Left ventricle myocardium inferior (tissue), 1 donor: ENCODE measurements at places on chromosomes 3 and 15. TPM values are rescaled to one million over a fixed set of nuclear protein-coding genes. Genes with fewer than 3 reads are reported as not detected.

The SPATA12 gene
- total RNA-seq = not detected

The CAMKV gene
- not detected for total RNA-seq

The GOLGA8G gene
- not detected for total RNA-seq

The AHSG gene
- not detected for total RNA-seq

The LMOD3 gene
- 154 TPM for total RNA-seq

DNA sequence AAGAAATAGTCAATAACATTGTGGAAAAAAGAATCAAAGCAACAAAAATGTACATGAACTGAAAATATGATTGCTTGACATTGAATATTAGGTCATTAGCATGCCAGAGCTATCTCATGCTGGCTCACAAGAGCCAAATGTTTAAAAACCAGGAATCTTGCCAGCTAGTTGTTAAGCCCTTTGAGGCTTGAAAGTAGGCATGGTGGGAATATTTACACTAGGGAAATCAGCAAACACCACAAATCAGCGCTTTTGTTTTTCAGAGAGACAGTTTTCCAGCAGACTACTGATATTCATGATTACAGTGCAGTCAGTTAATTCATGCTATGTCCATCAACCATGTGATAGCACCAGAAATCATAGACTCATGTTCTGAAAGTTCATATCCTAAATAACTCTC is 144.8 kb downstream of the ARPP21 start:
- H3K27ac ChIP-seq = no peak overlapping the region
- H3K4me3 ChIP-seq = no peak overlapping the region
- H3K4me1 ChIP-seq = peaks cover 3% of the 10 kb centered on the region
- DNase-seq = no peak

- H3K36me3 ChIP-seq = no peaks in the 10 kb centered on the region
- H3K4me3 ChIP-seq = no peak overlapping the region
- no peak overlapping the region for H3K27ac ChIP-seq
- no peak for DNase-seq
- no peaks in the 10 kb centered on the region for H3K4me1 ChIP-seq
These were observed 49.5 kb downstream of the GLDN start for GRCh38 chr15:51390966-51391422.

- no peaks in the 10 kb centered on the region for H3K27me3 ChIP-seq
- H3K36me3 ChIP-seq = peaks cover 10% of the 10 kb centered on the region
- no peak overlapping the region for H3K4me3 ChIP-seq
- no peak overlapping the region for H3K27ac ChIP-seq
These were observed 87.9 kb downstream of the CDIN1 start for GRCh38 chr15:36667296-36667695.

- peaks cover 98% of the 10 kb centered on the region for H3K36me3 ChIP-seq
- peaks cover 12% of the 10 kb centered on the region for H3K4me1 ChIP-seq
- DNase-seq = no peak
- H3K4me3 ChIP-seq = no peak overlapping the region
- H3K27me3 ChIP-seq = no peaks in the 10 kb centered on the region
These were observed 34.7 kb downstream of the NIPA2 start for GRCh38 chr15:22872936-22873701.

DNA sequence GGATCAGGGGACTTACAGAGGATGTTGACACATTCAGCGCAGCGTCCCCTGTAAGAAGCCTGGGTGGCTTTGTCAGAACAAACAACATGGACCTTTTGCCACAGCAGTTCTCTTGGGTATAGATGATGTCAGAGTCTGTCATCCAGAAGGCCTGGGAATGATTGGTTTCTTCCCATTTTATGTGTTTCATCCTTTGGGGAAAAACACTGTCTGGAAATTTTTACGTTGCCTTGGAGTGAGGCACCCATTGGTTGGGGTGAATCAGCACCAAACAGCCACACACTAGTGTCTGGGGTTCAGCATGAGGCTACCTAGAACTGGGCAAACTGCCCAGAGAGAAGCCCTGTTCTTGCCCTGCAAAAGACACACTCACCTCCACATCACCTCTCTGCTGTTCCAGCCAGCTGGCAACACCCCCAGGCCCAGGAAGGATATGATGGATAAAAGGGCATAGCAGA is 123.0 kb downstream of the FAM43A start:
- H3K27ac ChIP-seq = no peak overlapping the region
- no peaks in the 10 kb centered on the region for H3K36me3 ChIP-seq
- no peak overlapping the region for H3K4me3 ChIP-seq

DNA sequence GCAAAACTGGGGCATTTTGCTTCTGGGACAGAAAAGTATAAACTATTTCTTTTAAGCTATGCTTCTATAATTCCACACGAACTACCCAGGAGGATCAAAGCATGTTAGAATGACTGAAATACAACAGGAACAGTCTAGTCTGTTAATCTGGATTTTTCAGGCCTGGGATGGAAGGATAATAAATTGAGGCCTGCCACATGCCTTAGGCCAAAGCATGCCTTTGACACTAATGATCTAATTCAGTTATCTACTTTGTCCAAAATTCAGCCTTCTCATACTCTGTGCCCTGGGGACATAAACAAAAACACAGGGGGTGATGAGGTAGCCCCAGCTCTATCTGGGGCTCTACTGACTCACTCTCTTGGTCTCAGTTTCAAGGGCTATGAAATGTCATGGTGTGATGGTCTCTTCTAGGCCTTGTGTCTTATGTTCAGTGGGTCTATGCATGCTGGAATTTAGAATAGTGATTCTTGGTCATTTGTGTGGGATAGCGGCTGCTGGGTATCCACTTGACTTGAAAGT is 32.5 kb downstream of the GAP43 start:
- H3K4me1 ChIP-seq = peaks cover 31% of the 10 kb centered on the region
- no peak for DNase-seq
- H3K4me3 ChIP-seq = no peak overlapping the region
- H3K27me3 ChIP-seq = no peaks in the 10 kb centered on the region
- no peak overlapping the region for H3K27ac ChIP-seq

DNA sequence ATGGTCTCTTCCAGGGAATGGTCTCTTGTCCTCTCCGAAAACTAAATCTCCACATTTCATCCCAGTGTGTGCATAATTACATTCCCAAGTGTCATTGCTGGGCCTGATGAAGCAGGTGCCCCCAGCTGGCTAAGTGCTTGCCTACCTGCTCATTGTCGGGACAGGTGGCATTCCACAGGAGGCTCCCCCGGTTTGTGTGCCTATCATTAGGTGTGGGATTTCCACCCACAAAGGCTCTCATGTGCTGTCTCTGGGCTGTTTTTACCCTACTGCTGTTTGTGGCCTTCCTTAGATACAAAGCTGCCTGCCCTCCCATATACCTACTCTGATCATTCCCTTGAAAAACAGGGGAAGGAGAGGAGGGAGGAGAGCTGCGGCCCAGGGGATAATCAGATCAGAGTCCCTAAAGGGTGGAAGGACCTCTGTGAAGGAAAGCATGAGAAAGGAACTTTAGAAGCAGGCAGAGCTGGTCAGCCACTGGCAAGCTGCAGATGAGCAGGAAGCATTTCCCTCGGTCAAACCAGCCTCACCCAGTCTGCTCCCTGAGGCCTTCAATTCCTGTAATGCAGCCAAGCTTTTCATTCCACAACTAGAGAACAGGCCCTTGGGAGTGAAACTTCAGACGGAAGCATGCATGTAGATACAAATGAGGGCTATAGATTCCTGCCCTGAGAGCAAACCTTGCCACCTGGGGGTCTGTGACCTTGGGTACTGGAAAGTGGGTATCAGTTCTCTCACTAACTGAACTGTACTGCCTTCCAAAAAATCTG is 60.7 kb upstream of the HEG1 start:
- no peak for DNase-seq
- no peaks in the 10 kb centered on the region for H3K36me3 ChIP-seq
- H3K4me3 ChIP-seq = no peak overlapping the region
- no peaks in the 10 kb centered on the region for H3K27me3 ChIP-seq
- peak overlapping the region; percentile 69 for H3K27ac ChIP-seq
- H3K4me1 ChIP-seq = peaks cover 43% of the 10 kb centered on the region

GRCh38 chr15:58447271-58448010 is 15.7 kb downstream of the LIPC start:
- H3K27ac ChIP-seq = no peak overlapping the region
- H3K36me3 ChIP-seq = no peaks in the 10 kb centered on the region
- DNase-seq = no peak
- H3K4me3 ChIP-seq = no peak overlapping the region
- peaks cover 20% of the 10 kb centered on the region for H3K4me1 ChIP-seq
- no peaks in the 10 kb centered on the region for H3K27me3 ChIP-seq

DNA sequence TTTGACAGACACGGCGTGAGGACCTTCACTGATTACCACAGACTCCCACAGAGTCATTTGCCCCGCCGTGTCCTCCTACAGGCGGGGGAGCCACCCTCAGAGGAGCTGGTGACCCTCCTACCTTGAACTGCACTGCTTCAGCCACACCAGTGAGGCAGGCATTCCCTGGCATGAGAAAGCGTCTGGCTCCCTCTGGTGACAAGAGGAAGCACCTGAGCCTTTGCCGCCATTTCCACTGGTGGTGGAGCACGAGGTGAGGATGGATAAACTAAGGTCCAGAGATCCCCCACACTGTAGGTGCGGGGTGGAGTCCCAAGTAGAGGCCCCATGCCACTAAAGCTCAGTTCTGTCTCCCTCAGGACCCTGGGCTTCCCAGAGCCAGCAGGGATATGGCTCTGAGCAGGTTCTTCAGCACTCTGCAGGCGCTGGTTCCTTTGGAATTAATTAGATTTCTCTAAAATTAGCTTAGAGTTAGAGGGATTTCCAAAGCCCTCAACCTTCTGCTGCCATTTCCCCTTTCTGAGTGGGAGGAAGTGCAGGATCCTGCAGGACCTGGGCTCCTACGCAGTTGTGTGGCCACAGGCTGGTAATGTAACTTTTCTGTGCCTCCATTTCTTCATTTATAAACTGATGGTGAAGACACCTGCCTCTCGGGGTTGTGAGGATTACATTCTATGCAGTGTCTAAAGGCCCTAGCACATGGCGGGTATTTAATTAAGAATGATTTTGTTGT is 224.0 kb downstream of the SLCO3A1 start:
- peak; percentile 63 for DNase-seq
- H3K27ac ChIP-seq = no peak overlapping the region
- H3K27me3 ChIP-seq = no peaks in the 10 kb centered on the region
- peaks cover 61% of the 10 kb centered on the region for H3K4me1 ChIP-seq
- H3K36me3 ChIP-seq = no peaks in the 10 kb centered on the region

DNA sequence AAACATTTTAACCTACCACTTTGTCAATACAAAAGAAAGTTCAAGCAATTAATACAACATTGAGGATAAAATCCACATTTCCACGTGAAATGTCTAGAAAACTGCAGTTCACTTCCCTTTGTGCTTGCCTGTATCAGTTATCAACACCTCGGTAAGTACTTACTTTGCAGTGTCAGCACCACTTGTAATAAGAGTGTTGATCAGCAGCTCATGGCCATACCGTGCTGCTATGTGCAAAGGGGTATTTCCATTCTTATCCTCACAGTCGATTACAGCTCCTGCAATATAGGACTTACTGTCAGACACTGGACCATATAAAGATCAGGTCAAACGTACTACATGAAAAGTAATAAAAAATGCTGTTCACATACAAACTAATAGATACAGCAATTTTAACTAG is 84.4 kb downstream of the ANKRD28 start:
- no peak overlapping the region for H3K27ac ChIP-seq
- peaks cover 5% of the 10 kb centered on the region for H3K4me1 ChIP-seq
- DNase-seq = no peak
- no peak overlapping the region for H3K4me3 ChIP-seq
- no peaks in the 10 kb centered on the region for H3K27me3 ChIP-seq

DNA sequence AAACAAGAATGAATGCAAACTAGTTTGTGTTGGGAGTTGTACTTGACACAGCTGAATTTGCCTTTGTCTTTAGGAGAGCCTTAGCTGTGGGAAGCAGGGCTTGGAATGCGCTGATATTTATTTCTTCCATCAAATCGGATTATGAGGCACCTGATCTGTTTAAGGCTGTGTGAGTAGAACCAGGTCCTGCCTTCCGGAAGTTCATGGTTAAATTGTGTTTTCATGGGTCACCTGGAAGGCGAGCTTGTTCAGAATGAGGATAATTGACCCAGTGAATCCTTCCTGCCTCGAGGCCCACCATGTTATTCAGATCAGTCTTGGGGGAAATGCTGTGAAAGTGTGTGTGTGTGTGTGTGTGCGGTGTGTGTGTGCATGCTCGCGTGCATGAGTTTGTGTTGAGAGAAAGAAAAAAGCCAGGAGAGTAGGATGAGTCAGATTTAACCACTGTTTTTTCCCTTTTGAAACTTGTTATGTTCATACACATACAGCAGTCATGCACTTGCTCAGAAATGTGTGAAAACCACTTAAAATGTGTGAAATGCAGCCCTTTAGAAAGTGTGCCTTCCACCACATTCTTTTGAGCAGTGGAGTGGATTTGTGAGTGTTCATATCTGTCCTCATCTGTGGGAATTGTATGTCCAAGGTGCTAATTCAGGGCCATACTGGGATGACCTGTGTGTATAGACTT is 36.7 kb downstream of the SMAD3 start:
- peaks cover 96% of the 10 kb centered on the region for H3K4me1 ChIP-seq
- no peaks in the 10 kb centered on the region for H3K27me3 ChIP-seq
- DNase-seq = no peak
- H3K4me3 ChIP-seq = no peak overlapping the region
- no peaks in the 10 kb centered on the region for H3K36me3 ChIP-seq

GRCh38 chr3:72320955-72321303 is 527.3 kb downstream of the SHQ1 start:
- H3K27ac ChIP-seq = peak overlapping the region; percentile 48
- H3K27me3 ChIP-seq = no peaks in the 10 kb centered on the region
- DNase-seq = peak; percentile 46
- H3K4me3 ChIP-seq = no peak overlapping the region
- H3K4me1 ChIP-seq = peaks cover 45% of the 10 kb centered on the region

- H3K36me3 ChIP-seq = peaks cover 8% of the 10 kb centered on the region
- H3K4me1 ChIP-seq = peaks cover 74% of the 10 kb centered on the region
- H3K4me3 ChIP-seq = no peak overlapping the region
- DNase-seq = no peak
- H3K27ac ChIP-seq = no peak overlapping the region
- no peaks in the 10 kb centered on the region for H3K27me3 ChIP-seq
These were observed 33.1 kb downstream of the KLHL25 start for GRCh38 chr15:85761635-85762034.

DNA sequence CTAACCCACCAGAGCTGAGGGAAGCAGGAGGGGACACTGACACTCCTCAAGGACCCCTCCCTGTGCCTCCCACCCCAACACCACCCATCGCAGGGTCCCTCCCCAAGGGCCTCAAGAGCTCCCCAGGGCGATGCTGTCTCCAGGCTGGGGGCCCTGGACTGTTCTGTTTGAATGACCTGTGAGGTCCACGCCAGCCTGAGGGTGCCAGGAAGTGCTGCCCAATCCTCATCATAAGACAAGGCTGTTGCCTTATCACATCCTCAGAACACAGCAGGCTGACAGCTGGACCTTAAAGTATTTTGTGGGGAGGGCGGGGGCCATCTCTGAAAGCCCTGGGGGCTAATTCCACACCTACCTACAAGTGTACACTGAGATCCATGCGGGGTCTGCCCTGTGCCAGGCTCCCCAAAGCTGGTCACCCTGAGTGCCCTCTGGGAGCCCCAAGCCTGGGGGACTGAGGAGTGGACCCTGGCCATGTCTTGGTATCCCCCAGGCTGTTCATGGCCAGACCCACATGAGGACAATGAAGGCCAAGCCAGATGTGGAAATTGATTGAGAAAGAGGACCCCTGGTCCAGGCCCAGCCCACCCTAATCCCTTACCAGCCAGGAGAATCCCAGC is 23.8 kb upstream of the GOLGA6C start:
- H3K27me3 ChIP-seq = peaks cover 50% of the 10 kb centered on the region
- H3K4me3 ChIP-seq = no peak overlapping the region
- DNase-seq = peak; percentile 8
- no peak overlapping the region for H3K27ac ChIP-seq
